ENCODE measurements at places on chromosomes 7 and 10.

GRCh38 chr7:106039486-106040060 lies 72.5 kb downstream of the SYPL1 start:
- no peak for DNase-seq

- no peak for DNase-seq
These were observed 653.1 kb upstream of the C7orf33 start for GRCh38 chr7:147937428-147937827.

DNA sequence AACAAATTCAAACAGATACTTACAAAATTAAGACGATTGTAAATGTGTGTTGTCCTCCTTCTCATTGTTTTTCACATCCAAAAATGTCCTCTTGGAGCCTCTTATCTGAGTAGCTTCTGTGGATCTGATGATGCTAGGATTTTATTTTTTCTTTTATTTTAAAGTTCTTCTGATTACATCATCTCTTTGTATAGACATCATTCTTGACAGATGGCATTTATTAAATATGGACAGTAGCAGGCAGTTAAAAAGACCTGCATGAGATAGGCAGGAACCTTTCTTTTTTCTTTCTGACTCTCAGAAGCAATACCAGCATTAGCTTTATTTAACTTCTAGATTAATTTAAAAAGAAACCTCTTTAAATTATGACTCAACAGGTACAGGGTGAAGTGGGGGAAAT lies at the start of gene RPA3:
TSS of gene RPA3 (minus strand) at position 116 of the 400 bp plus-strand sequence. CDS start 78,189 bp downstream, outside the sequence.
- DNase-seq = no peak

GRCh38 chr10:10782603-10783002 lies 235.1 kb upstream of the CELF2 start:
- no peak for DNase-seq

GRCh38 chr7:38339953-38340819 lies 66.8 kb upstream of the TARP start:
- DNase-seq = no peak

GRCh38 chr10:504806-505205 lies 184.7 kb downstream of the DIP2C start:
- no peak for DNase-seq

GRCh38 chr7:20310963-20311742 lies 19.5 kb upstream of the ITGB8 start:
- peak; percentile 30 for DNase-seq

DNA sequence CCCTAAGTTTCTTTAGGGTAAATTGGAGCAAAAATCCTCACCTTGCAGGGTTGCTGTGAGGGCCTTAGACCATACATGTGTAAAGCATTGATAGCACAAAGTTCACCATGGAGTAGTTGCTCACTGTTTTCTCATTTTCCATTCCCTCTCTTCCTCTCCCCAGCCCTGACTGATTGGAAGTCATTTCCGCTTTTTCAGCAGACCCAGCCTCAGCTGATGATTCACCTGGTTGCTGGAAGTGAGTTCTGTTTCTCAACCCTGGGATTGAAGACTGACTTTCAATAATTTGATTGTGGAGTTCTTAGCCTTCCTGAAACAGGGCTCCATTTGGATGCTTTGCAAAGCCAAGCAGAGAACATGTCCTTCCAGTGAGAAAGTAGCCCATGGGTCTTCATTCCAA lies 107.0 kb downstream of the PLXNA4 start:
- no peak for DNase-seq

DNA sequence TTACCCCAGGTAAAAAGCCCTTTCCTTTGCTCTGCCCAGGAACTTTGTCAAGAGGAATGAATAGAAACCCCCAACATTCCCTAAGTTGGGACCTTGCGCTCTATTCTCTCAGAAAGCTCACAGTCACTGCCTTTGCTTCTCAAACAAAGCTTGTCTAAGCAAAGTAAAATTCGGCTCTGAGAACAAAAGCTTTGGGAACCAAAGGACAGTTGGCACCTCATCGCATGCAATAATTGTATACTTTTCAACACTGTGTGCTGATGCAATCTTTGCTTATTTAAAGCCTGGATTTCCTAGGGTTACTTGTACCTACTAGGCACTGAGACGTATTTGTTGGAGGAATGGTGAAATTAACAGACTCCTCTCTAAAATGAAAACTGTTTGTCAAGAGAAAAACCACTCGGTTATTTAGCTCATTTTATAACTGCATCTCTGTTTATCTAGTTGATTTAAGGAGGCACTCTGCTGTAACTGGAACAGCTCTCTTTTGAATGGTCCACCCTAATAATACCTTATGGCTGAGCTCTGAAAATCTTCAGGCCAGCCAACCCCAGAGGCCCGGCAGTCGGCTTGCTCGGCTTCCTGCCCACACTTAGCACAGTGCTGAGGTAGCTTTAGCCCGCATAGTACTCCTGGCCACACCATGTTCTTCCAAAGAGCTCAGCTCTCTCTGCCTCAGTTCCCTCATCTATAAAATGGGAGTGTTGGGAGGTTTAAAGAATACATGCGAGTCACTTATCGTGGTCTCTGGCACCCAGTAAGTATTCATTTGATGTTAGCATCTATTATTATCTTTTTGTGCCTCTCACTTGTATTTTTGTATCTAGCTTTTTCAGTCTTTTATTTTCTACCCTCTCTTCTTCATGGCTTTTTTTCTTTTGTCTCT lies 80.2 kb upstream of the PRR15 start:
- no peak for DNase-seq

DNA sequence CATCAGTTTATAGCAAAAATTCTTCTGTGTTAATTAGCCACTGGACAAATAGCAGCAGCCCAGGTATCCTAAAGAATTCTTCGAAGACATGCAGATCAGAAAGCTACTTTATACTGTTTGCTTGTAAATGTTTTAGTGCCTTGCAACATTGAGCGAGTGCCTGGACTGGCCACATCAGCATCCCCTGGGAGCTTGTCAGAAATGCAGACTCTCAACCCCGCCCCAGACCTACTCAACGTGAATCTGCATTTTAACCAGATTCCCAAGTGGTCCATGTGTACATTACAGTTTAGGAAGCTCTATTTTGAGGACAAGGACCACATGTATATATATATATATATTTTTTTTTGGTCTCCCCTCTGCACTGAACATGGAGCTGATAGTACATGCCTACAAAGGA lies 18.5 kb upstream of the PLEKHS1 start:
- DNase-seq = no peak

- DNase-seq = no peak
These were observed 37.1 kb upstream of the BICC1 start for GRCh38 chr10:58475322-58476277.

DNA sequence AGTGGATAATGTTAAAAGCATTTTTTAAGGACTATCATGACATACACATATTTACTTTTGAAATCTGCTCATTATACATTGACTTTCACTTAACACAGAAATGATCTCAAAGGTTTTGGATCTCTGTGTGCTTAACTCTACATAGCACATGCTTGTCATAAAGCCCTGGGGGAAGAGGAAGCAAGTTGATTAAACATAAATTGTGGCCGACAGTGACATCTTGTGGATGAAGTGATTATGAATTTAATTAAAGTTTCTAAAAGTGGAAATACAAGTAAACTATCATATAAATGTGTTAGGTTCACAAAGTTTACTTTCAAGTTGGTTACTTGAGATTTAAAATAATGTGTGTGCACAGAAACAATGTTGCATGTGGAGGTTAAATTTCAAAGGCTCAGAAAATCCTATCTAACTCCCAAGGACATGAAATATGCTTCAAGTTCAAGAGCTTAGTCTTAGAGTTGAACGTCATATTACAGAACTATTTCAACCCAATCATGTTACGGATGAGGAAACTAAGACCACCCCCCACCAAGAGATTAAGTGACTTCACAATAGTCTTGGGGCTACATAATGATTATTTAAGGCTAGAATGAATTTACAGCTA lies 1247.8 kb downstream of the GATA3 start:
- peak; percentile 58 for DNase-seq

DNA sequence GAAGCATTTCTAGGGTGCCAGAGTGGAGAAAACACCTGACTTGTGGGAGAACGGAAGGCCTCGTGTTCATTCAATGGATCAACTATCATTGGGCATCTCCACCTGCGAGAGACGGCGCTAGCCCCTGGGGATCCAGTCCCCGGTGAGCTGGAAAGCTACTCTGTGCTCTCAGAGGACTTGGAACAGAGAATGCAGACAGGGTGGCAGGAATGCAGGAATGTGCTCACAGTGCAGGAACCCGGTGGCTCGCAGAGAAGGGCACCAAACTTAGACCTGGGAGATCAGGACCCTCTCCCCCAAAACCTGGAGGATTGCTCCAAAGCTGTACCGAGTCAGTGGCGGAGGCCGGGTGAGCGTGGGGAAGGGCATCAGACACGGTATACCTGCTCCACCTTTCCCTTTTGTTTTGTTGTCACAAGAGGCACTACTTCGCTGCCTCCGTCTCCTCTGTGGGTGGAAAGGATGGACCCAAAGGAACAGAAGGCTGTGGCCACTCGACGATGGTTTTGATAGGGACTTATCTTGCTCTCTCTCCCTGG lies 569.0 kb upstream of the C7orf33 start:
- no peak for DNase-seq

- DNase-seq = no peak
These were observed 660 bp upstream of the HHEX start for GRCh38 chr10:92688927-92689662.

GRCh38 chr7:69654381-69654780 lies 56.1 kb downstream of the AUTS2 start:
- DNase-seq = no peak

GRCh38 chr7:31327071-31327470 lies 13.5 kb downstream of the NEUROD6 start:
- no peak for DNase-seq

- DNase-seq = no peak
These were observed 1214.8 kb downstream of the SORCS1 start for GRCh38 chr10:105949721-105950120.

- no peak for DNase-seq
These were observed 54.0 kb downstream of the ANK3 start for GRCh38 chr10:60335708-60336107.

- DNase-seq = no peak
These were observed 76.9 kb upstream of the EGR2 start for GRCh38 chr10:62893036-62893435.

- DNase-seq = no peak
These were observed 383.0 kb upstream of the PCDH15 start for GRCh38 chr10:55183993-55184392.

DNA sequence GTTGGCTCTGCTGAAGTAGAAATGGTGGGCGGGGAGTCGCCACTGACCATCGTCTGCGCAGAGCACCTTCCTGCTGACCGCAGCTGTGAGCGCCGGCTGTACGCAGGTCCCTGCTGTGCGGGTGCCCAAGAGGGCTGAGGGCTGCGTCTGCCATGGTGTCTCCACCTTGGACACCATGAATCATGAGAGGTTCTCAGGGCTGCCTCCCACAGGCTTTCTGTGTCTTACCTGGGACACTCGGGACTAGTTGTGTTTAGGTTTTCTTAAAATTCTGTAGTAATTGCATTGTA lies 44.9 kb upstream of the PRKAR1B start:
- no peak for DNase-seq

GRCh38 chr10:86779220-86780017 lies 23.0 kb downstream of the BMPR1A start:
- no peak for DNase-seq

DNA sequence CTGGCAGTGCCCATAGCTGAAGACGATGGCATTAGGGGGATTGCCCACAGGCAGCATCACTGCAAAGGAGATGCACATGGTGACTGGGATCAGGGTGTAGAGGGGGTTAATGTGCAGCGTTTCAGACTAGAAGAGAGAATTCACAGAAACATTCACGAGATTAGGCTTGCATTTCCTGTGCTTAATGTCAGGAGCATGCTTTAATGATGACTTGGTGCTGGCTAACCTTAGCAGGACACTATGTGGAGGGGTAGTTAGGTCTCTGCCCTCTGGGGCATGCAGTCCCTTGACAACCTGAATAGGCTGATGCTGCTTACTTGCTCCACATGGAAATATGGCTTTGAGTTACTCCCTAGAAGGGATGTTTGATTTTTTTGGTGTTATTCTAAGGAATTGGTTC lies 21.8 kb downstream of the STMP1 start:
- no peak for DNase-seq

GRCh38 chr7:117122536-117122935 lies 169.2 kb downstream of the ST7 start:
- DNase-seq = no peak

DNA sequence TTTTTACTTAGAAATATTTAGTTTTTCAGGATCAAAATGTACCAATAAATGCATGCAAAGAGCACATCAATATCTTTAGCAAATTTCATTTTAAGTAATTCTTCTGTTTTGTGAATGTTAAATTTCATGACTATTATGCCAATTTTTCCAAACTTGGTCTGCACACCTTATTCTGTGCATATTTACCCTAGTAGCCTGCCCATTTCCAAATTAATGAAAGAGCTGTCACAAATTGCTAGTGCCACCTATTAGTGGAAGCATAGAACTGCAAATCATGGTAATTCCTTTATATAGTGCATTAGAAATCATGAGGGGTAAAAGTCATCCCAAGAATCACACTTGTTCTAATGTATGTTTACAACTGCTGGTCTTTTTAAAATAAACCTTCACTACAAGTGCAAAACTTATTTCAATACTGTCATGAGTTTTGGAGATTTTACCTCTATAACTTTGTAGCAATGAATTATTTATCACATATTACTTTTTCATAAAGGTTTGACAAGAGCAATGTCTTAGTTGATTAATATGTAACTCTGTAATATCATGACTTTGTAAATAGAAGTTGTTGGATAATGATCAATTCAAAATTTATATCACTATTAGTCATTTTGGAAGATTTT lies 5.7 kb downstream of the SEMA3A start:
- no peak for DNase-seq

Measured in activated CD4-positive, alpha-beta T cell treated with anti-CD3 and anti-CD28 coated beads, Interleukin-10, Interleukin-2, amounts not matched to agents 100 ng/mL and 50 ng/mL, durations not matched to agents 16 hours and 8 hours (primary cell).